ENCODE measurements at places on chromosomes 1 and 21. TPM values are rescaled to one million over a fixed set of nuclear protein-coding genes. Genes with fewer than 3 reads are reported as not detected.

The NBL1 gene
- 27.3 TPM for total RNA-seq

The LAX1 gene
- total RNA-seq = not detected

The ESRRG gene
- 41.1 TPM for total RNA-seq

The HMCN1 gene
- 14.1 TPM for total RNA-seq

The AMPD1 gene
- not detected for total RNA-seq

The ABCD3 gene
- 63.7 TPM for total RNA-seq

The FALEC gene
- total RNA-seq = not detected

The TGFB2 gene
- 21.9 TPM for total RNA-seq

The PERM1 gene
- total RNA-seq = 71.9 TPM

The C4BPA gene
- total RNA-seq = not detected

The BNIPL gene
- total RNA-seq = 0.09 TPM

The TMEM51 gene
- total RNA-seq = 5.8 TPM

The PSRC1 gene
- 1.2 TPM for total RNA-seq

Measured in heart left ventricle (tissue), 16 donors.